Effector CD8-positive, alpha-beta T cell (primary cell): ENCODE measurements at places on chromosomes 1 and 21.

DNA sequence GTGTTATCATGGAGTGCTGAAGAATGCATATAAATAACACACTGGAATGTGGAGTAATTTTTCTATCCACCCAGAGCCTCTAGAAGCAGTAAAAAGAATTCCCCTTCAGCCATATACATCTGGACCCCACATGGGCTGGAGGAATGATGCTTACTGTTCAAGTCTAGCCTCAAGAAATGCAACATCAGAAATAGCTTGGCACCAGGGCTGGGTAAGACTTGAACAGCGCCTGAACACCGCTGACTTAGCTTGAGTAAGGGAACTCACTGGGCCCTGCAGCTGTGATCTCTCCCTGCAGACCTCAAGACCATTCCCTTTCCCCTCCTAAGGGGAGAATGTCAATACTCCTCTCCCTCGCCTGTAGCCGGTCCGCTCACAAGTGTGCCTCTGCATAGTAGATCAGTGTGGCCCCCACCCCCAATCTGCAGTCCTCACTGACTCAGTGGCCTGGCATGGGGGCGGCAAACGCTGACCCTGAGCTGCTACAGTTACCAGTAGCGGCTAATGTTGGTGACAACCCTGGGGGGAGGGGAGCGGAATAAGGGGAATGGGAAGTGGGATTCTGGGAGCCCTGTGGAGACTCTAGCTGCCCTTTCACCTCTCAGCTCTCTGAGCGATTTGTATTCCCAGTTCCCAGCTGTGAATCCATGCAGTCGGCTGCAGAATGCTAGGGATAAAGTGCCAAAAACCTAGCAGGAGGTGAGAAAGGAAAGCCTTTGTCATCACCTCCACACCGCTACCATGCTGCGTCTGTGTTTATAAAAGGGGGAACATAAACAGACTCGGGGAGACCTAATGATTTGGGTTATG is 483.9 kb downstream of the DISC1 start:
- no peak for DNase-seq

GRCh38 chr1:60984062-60984799 is 98.1 kb upstream of the NFIA start:
- DNase-seq, result no peak

GRCh38 chr1:217089361-217090014 is 366.3 kb upstream of the ESRRG start:
- DNase-seq, result no peak

- no peak for DNase-seq
These were observed 2.4 kb downstream of the VPS13D start for GRCh38 chr1:12232221-12232620.

DNA sequence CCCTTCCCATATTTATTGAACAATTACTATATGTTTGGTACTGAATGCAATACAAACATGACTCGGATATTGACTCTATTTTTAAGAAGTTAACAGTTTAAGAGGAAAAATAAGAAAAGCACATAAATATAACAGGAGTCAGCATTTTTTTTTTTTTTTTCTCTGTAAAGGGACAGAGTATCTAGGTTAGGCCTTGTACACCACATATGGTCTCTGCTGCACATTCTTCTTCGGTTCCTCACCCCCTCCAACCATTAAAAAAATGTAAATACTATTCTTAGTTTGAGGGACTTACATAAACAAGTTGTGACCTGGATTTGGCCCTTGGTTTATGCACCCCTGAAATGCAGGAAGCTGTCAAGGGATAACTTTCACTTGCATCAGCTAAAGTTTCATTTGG is 40.4 kb downstream of the PHC2 start:
- DNase-seq, result no peak

DNA sequence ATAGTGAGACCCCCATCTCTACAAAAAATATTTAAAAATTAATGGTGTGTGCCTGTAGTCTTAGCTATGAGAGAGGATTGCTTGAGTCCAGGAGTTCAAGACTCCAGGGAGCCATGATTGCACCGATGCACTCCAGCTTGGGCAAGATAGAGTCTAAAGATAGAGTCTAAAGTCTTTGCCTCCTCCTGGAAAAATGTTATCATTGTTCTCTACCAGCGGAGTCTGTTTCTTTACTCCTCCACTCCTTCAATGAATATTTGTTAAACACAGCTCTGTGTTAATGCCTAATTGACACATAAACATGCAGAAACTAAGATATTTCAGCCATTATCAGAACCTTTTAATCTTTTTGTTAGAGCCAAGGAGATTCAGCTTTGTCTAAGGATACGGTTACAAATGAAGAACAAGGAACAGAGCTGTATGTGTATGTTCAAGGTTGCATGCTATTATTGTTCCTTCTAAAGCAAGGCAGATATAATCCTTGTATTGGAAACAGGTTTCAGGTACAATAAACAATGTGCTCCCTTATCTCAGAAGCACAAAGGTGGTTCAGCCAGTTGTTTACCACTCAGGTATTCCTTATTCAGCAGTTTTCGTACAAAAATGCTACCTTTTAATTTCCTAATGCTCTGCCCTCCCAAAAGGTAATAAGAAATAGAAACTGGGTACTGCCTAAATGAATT is 15.4 kb downstream of the OVAAL start:
- no peak for DNase-seq

DNA sequence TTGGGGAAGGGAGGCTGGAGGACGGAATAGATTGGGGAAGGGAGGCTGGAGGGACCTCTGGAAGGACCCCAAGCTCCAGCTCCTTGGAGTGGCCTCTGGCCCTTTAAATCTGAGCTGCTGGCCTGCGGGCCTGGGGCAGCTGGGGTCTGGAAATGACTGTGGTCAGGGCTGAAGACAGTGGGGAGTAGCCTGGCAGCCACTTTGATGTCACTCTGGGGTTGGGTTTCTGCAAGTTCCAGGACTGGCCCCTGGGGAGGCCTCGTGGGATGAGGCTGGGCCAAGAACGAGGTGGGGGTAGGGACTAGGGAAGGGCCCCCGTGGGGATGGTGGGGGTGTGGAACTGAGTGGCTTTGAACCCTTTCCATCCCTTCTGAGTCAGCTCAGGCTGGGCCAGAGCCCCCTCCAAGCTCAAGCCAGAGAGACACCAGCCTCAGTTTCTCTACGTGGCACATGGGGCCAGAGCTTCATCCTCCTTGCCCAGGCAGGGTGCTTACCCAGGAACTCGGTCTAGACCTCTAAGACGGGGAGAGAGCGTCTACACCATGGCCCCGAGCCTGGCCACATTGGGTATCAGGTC is 59.7 kb downstream of the ALPL start:
- DNase-seq, result no peak

GRCh38 chr1:181094416-181095212 is 6.1 kb downstream of the IER5 start:
- no peak for DNase-seq

GRCh38 chr1:182003953-182004586 is 57.4 kb downstream of the ZNF648 start:
- no peak for DNase-seq

DNA sequence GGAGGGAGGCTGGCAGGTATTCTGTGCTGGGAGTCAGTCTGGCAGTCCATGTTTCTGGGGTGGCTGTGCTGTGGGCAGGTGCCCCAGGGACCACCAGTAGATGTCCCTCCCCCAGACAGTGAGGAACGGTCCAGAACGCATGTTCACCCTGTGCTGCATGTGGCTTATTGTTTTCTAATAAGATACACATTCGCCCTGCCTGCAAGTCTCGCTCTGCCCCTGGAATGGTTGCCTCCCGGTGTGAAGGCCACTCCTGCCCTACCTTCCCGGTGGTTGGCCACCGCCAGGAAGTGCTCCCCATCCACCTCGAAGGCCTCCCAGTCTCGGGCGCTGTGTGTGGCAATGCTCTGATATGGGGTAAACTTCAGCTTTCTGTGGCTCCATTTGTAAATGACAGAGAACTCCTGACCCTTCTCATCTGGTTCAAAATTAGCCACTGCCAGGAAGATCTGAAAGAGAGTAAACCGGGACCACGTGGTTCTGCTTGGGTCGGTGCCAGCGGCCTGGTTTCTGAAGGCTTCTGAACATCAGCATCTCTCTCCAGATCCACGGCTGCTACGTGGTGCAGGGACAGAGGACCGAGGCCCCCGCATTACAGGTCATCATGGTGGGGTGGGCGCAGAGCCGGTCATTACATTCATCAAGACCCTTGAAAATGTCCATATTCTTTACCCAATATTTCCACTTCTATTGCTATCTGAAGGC is 14.5 kb downstream of the KRTAP10-1 start:
- no peak for DNase-seq

DNA sequence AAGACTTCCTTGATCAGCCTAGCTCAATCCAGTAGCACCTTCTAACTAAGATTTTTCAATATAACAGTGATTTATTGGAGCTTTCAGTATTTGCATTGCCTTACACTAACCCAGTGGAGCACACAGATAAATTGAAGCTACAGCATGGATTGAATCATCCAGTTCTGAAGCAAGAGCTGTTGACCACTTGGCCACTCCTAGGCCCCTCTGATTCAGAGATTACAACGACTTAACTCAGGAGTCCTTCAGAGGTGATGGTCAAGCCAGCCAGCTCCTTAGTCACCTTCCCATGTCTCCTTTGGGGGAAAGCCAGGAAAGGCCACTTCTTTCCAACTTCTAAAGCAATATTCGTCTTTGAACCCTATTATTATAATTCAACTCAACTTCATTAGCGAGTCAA is 151.8 kb downstream of the TENT5C start:
- no peak for DNase-seq

DNA sequence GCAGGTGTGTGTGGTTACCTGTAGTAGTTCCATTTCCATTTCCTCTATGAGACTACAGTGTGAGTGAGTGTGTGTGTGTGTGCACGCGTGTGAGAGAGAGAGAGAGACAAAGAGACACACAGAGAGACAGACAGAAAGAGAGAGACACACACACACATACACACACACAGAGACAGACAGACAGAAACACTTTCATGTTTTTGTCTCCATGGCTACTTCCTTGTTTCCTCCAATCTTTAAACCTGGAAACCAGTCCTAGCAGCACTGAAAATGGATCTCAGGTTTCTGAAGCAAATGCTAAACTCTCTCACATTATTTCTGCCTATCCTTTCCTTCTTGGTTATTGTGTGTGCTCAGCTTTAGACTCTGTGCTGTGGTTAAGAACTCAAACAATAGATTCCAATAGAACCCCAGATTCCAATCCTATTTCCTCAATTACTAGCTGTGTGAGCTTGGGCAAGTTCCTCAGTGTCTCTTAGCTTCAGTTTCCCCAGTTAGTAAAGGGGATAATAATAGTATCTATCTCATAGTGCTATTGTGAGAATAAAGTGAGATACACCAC is 22.4 kb upstream of the ABCD3 start:
- no peak for DNase-seq

- no peak for DNase-seq
These were observed 35.3 kb downstream of the B3GALNT2 start for GRCh38 chr1:235468970-235469369.

GRCh38 chr1:176187001-176187400 is 20.1 kb downstream of the COP1 start:
- no peak for DNase-seq

DNA sequence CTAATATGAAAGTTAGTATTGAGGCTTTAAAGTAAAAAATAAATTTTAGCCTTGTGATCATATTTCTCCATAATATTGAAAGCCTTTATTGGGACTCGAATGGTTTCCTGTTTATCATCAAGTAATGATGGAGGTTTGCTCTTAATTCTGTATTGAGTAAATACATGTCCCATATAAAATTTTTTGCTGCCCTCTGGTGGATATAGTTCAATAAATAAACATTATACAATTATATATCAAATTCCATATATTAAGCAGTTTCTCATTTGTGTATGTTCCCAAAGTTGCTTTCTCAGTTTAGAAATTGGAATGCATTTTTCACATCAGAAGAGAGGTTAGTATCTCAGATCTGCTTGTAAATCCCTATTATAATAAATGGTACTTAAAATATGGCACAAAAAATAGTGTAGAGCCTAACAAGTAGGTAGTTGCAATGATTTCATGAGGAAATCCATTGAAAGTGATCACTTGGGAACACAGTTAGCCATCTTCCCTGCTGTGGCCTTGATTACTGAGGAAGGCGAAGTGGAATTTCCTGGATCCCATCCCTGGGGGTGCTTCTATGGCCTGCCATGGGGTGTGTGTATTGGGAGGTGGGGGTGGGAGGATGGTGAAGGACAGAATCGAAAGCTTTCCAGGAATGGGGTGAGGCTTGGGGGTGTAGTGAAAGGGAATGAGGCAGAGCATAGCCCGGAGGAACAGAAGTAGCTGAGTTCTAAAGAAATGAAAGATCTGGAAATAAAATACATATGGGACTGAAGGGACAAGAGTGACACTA is 84.1 kb upstream of the C21orf91 start:
- no peak for DNase-seq

DNA sequence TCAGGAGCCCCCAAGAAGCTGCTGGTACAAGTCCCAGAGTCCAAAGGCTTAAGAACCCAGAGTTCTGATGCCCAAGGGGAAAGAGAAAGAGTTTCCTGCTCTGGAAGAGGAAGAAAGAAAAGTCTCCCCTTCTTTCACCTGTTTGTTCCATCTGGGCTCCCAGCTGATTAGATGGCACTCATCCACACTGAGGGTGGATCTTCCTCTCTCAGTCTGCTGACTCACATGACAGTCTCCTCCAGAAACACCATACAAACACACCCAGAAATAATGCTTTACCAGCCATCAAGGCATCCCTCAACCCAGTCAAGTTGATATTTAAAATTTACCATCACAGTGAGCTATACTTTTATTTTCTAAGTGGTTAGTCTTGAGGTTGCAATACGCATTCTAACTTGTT is 257.9 kb downstream of the PAPPA2 start:
- DNase-seq, result no peak

DNA sequence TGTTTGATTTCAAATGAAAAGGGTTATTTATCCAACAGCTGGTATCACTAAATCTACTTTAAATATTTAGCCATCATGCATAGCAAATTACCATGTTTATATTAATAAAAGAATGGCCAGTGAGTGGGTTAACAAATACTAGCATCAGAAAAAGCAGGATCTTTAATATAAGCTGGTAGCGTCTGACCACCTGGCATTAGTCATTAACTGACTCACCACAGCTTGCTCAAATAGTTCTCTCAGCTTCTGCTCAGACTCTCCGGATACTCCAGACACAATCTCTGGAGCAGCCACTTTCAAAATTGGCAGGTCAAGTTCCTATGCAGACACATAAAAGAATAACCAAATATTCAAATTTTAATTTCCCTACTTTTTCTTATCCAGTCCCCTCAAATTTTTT is 29.6 kb downstream of the NVL start:
- DNase-seq, result no peak

DNA sequence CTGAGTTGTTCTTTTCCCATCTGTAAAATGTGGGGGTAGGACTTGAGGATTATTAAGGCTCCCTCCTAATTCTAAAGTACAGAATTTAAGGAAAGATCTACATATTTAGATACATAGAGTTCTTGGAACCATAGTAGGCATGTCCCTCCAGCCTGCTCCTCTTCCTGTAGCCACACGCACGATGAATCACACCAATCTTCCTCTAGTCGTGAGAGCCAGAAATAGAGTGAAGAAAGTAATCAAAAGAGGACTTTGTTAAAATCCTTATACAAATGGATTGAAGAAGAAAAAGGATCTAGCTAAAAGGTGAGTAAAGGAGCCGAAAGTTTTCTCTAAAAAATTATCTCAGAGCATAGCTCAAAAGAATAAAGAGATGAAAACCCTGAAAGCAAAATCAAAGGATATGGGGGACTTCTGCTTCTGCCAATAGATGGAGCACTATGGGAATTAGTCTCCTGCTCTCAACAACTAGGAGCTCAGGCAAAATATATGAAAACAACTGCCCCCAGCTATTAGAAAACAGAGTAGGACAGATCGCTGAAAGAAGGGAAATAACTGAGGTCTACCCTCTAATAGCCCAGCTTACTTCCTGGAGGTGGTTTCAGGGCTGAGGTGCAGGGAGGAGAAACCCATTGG is 8.5 kb downstream of the C1orf141 start:
- no peak for DNase-seq
